ENCODE measurements at places on chromosomes 6 and 20. TPM values are rescaled to one million over a fixed set of nuclear protein-coding genes. Genes with fewer than 3 reads are reported as not detected.
A peak's percentile ranks its signal among the peaks of the same experiment; 100 is the strongest.

GRCh38 chr20:2210646-2211552 is 84.9 kb upstream of the TGM3 start:
- H3K27ac ChIP-seq, result no peak overlapping the region
- peaks cover 13% of the 10 kb centered on the region for H3K4me1 ChIP-seq
- DNase-seq, result no peak

- peaks cover 52% of the 10 kb centered on the region for H3K27me3 ChIP-seq
- H3K4me1 ChIP-seq, result peaks cover 17% of the 10 kb centered on the region
- DNase-seq, result no peak
- no peaks in the 10 kb centered on the region for H3K36me3 ChIP-seq
- no peak overlapping the region for H3K4me3 ChIP-seq
- no peak overlapping the region for H3K27ac ChIP-seq
These were observed 131.0 kb downstream of the GPX5 start for GRCh38 chr6:28656715-28657114.

DNA sequence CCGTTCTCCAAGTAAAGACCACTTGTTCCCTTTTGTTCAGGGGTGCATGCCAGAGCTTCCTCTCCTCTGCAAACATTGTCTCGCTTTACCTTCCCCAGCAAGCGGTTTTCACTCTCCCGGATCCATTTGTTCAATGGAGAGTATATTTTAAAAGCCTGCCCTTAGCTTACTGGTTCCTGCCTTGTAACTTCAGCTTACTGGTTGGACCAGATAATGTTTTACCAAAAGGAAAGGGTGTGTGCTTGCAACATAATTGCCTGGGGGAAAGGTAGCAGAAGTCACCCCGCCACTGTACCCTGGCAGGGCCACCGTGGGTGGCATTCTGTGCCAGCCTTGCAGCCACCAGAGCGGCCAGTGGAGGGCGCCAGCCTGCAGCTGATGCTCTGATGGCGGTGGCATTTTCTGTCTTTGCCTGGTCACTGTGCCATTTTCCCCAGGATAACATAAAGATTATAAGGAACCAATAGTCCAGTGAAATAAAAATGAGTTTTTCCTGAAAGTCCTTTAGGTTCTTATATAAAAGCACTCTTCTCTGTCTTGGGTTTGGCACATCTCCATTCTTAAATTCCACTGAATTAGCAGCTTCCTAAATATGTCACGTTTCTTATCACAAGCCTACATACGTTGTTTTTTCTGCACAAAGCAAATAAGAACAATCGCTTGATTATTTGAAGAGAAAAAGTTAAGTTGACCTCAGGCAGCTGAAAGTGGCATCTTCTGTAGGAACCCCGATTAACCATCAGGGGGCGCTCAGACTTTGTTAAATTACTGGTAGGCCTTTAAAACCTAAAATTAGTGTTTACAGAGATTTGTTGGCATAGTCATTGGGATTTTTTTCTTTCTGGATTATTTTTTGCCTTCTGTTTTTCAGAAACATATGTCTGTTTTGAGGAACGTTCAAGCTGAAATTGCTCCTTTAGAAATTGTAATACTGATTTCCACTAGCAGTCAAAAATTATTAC is 67.4 kb upstream of the XRN2 start:
- no peaks in the 10 kb centered on the region for H3K27me3 ChIP-seq
- H3K36me3 ChIP-seq, result peaks cover 24% of the 10 kb centered on the region
- no peak overlapping the region for H3K27ac ChIP-seq
- H3K4me3 ChIP-seq, result no peak overlapping the region
- peak; percentile 77 for DNase-seq

GRCh38 chr20:44662261-44662660 is 10.8 kb upstream of the ADA start:
- DNase-seq, result no peak
- no peaks in the 10 kb centered on the region for H3K4me1 ChIP-seq
- H3K36me3 ChIP-seq, result peaks cover 7% of the 10 kb centered on the region

DNA sequence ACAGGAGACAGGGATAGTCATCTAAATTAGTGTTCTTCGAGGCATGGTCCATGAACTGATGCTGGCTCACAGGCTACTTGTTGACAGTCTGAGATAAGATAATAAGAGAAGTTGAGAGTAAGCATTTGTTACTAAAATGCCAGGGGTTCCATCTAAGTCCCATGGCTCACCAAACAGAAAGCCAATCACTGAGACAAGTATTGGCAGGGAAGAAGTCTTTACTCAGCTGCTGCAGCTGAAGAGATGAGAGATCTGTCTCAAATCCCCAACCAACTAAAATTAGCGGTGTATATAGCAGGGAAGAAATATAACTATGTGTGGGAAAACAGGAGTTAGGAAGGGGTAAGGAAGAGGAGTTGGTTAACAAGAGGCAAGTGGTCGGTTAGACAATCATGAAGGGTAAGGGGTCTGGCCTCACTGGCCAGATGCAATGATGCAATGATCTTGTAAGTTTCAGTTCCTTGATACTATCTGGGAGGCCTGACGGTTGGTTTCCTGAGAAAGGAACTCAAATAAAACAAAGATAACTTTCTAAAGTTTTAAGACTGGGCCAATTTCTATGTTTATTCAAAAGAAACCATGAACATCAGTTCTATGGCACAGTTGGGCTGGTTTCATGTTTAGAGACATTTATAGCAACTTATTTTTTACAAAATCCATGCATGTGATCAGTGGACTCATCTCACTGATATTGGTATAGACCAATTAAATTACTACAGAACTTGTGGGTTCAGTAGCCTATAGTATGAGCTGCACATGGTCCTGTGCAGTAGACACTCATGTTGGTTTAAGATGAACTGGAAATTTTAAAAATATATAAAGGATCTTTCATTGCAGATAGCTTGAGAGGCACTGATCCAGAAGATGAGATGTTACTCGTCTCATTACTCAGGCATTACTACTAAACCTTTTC is 9.9 kb upstream of the HEBP2 start:
- no peaks in the 10 kb centered on the region for H3K27me3 ChIP-seq
- no peaks in the 10 kb centered on the region for H3K4me1 ChIP-seq
- no peaks in the 10 kb centered on the region for H3K36me3 ChIP-seq
- H3K4me3 ChIP-seq, result no peak overlapping the region
- DNase-seq, result no peak

- H3K4me3 ChIP-seq, result no peak overlapping the region
- no peaks in the 10 kb centered on the region for H3K27me3 ChIP-seq
- no peak for DNase-seq
- H3K4me1 ChIP-seq, result no peaks in the 10 kb centered on the region
- no peaks in the 10 kb centered on the region for H3K36me3 ChIP-seq
These were observed 61.9 kb downstream of the CNKSR3 start for GRCh38 chr6:154448448-154449096.

DNA sequence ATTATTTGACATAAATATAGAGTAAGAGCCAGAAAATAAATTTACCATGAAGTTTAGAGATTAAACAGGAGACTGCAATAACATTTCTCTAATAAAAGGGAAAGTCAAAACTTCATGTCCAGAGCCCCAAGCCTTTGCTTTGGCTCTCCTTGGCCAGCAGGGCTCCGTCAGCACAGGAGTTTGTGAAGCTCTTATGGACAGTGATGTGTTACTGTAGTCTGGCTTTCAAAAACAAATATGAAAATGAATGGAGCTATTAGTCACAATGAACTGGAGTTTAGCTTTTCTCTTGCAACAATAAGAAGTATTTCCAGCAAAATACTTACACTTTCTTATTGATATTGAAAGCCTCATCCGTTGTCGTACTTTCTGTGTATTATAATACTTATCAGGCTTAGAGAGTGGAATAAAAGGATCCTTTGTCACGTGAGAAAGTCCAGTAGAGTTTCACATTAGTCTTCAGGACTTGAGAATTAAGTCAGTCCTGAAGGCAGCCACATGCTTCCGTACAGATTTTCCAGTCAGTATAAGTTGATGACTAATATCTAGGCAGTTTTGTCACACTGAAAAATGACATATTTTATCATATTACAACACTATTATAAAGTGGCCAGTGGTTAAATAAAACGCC is 117.0 kb upstream of the PRL start:
- no peaks in the 10 kb centered on the region for H3K27me3 ChIP-seq
- H3K4me1 ChIP-seq, result no peaks in the 10 kb centered on the region
- H3K36me3 ChIP-seq, result no peaks in the 10 kb centered on the region

DNA sequence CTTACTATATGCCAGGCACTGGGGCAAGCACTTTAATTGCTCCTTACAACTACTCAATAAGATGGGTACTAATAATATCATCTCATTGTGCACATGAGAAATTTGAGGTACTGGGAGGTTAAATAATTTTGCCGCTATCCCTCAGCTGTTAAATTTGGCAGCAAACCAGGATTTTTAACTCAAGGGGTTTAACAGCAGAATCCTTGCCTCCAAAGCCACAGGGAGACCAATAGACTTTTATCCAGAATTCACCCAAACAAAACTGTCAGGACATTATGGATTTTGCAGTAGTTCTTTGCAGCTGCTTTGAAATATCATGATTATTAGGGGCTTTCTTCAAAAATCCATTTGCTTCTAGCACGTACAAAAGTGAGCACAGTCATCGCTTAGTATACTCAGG is 136.2 kb downstream of the RPS12 start:
- H3K36me3 ChIP-seq, result no peaks in the 10 kb centered on the region
- H3K4me3 ChIP-seq, result no peak overlapping the region
- H3K27me3 ChIP-seq, result peaks cover 2% of the 10 kb centered on the region

GRCh38 chr6:150568560-150568959 is 31.1 kb upstream of the PLEKHG1 start:
- H3K27me3 ChIP-seq, result no peaks in the 10 kb centered on the region
- H3K27ac ChIP-seq, result no peak overlapping the region
- H3K4me3 ChIP-seq, result no peak overlapping the region
- DNase-seq, result no peak
- H3K36me3 ChIP-seq, result no peaks in the 10 kb centered on the region

- H3K36me3 ChIP-seq, result no peaks in the 10 kb centered on the region
- no peak for DNase-seq
- no peak overlapping the region for H3K27ac ChIP-seq
- no peak overlapping the region for H3K4me3 ChIP-seq
- no peaks in the 10 kb centered on the region for H3K27me3 ChIP-seq
- H3K4me1 ChIP-seq, result no peaks in the 10 kb centered on the region
These were observed 48.5 kb downstream of the BTBD3 start for GRCh38 chr20:11966186-11966585.

DNA sequence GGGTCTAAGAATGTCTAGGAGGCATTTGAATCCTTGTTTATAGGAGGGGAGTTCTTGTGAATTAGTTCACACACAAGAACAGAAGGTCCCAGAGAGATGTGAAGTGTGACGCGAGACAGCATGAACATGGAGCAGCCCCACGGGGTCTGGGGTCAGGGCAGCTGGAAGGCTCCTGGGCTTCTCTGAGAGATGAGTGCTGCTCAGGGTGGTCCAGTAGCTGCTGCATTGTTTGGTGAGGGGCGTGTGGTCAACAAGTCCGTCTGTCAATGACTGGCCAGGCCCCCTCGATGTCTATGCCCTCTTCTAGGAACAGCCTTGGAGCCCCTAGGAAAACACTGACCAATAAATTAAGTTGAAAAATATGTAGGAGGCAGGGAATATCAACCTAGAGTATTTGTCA is 40.2 kb upstream of the GABRR1 start:
- H3K27ac ChIP-seq, result no peak overlapping the region
- H3K27me3 ChIP-seq, result peaks cover 4% of the 10 kb centered on the region
- H3K36me3 ChIP-seq, result no peaks in the 10 kb centered on the region
- H3K4me1 ChIP-seq, result no peaks in the 10 kb centered on the region
- no peak for DNase-seq

- H3K4me3 ChIP-seq, result no peak overlapping the region
- H3K27me3 ChIP-seq, result no peaks in the 10 kb centered on the region
- peaks cover 4% of the 10 kb centered on the region for H3K4me1 ChIP-seq
- H3K36me3 ChIP-seq, result no peaks in the 10 kb centered on the region
- DNase-seq, result no peak
These were observed 30.9 kb downstream of the ANGPT4 start for GRCh38 chr20:884983-885952.

GRCh38 chr6:127484212-127484863 is 25.1 kb upstream of the KIAA0408 start:
- peak; percentile 36 for DNase-seq
- peak overlapping the region; percentile 75 for H3K27ac ChIP-seq
- peaks cover 17% of the 10 kb centered on the region for H3K4me1 ChIP-seq
- H3K36me3 ChIP-seq, result no peaks in the 10 kb centered on the region

DNA sequence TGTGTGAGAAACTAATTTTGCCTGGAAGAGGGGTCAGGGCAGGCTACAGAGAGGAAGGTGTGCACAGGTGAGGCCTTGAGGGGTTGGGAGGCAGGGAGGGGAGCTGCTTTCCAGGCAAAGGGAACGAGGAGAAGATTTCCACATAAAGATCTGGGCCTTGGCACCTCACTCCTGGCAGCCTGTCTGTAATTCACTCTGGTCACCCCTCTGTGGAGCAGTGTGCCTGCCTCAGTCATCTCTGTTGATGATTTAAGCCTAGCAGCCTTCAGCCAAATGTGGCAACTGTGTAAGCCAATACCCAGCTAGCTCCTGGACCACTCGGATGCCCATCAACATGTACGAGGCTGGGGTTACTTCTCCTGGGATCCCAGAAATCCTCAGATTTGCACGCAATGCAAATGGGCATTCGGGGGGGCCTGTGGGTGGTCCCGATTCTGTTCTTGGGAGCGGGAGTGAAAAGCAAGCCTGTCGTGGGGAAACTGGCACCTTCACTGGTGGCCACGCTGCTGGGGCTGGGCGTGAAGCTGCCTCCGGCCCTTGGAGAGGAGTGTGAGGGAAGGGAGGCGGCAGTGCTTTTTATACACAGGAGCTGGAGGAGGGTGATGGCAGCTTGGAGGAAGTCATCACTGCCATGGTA is 360.4 kb downstream of the ZFAND3 start:
- no peaks in the 10 kb centered on the region for H3K36me3 ChIP-seq
- H3K27ac ChIP-seq, result no peak overlapping the region
- H3K4me3 ChIP-seq, result no peak overlapping the region
- no peaks in the 10 kb centered on the region for H3K4me1 ChIP-seq
- H3K27me3 ChIP-seq, result no peaks in the 10 kb centered on the region

DNA sequence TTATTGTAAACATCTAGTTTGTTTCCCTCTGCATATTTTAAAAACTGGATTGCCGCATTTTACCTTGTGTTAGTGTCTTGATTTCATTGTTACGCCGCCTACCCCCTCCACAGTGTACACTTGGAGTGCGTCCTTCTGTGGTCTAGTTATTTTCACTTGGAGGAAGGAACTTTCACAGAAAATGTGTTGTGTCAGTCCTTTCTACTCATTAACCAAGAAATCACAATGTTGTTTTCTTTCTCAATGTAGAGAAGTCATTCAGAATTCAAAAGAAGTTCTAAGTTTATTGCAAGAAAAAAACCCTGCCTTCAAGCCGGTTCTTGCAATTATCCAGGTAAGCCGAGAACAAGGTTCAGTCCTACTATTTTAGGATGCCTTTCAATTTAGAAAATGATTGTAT is 10.3 kb downstream of the MTHFD1L start:
- no peak overlapping the region for H3K27ac ChIP-seq
- H3K36me3 ChIP-seq, result no peaks in the 10 kb centered on the region
- H3K4me3 ChIP-seq, result no peak overlapping the region
- H3K4me1 ChIP-seq, result no peaks in the 10 kb centered on the region

DNA sequence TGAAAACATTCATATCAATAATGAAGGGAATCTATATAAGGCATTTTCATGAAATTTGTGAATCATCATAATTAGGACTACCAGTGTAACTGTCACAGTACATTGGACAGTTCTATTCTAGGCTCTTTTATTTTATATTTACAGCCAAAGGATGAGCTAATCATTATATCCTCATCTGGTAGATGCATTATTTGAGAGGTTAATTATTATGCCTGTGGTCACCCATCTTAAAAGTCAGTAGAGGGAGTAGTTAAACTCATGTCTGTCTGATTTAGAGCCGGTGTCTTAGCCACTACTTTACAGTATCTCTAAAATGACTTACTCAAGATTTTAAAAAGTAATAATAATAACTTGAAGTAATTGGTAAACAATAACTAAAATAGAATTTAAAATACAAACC is 899.3 kb upstream of the MAP3K7 start:
- no peaks in the 10 kb centered on the region for H3K4me1 ChIP-seq
- no peaks in the 10 kb centered on the region for H3K36me3 ChIP-seq
- no peak for DNase-seq
- no peak overlapping the region for H3K4me3 ChIP-seq
- H3K27me3 ChIP-seq, result no peaks in the 10 kb centered on the region
- H3K27ac ChIP-seq, result no peak overlapping the region

The CAGE1 gene
- not detected for polyA plus RNA-seq

The ELOVL2 gene
- not detected for polyA plus RNA-seq

The HSPA1A gene
- polyA plus RNA-seq, result 84.5 TPM

All from CD4-positive, CD25-positive, alpha-beta regulatory T cell (primary cell).